ENCODE measurements at places on chromosomes 7 and 10.

- no peak for DNase-seq
These were observed 176.8 kb downstream of the CPEB3 start for GRCh38 chr10:92113911-92114600.

- DNase-seq: no peak
These were observed 148.8 kb downstream of the MBL2 start for GRCh38 chr10:52623761-52624160.

DNA sequence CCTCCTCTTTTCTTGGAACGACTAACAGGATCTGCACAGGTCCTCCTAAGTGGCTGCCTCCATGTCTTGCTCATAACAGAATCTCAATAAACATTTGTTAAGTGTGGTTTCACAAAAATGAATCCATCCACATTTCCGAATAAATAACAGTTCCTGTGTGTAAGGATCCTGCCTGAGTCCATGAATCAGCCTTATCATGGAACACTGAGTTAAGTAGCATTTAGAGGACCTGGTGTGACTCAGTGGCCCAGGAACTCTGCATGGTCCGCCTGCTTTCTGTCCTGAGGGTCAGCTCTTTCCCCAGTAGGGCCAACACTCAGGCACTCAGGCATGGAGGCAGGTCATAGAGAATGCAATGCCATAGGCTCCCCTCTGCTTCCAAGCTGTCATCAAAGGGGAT lies 15.8 kb upstream of the C10orf90 start:
- no peak for DNase-seq

GRCh38 chr7:100693312-100694097 lies 545 bp downstream of the GIGYF1 start:
- no peak for DNase-seq

- no peak for DNase-seq
These were observed 548.9 kb upstream of the AUTS2 start for GRCh38 chr7:69049326-69049725.

- no peak for DNase-seq
These were observed 98.0 kb downstream of the NPSR1 start for GRCh38 chr7:34756025-34756437.

- no peak for DNase-seq
These were observed 5.9 kb downstream of the FBXL13 start for GRCh38 chr7:103068414-103069403.

DNA sequence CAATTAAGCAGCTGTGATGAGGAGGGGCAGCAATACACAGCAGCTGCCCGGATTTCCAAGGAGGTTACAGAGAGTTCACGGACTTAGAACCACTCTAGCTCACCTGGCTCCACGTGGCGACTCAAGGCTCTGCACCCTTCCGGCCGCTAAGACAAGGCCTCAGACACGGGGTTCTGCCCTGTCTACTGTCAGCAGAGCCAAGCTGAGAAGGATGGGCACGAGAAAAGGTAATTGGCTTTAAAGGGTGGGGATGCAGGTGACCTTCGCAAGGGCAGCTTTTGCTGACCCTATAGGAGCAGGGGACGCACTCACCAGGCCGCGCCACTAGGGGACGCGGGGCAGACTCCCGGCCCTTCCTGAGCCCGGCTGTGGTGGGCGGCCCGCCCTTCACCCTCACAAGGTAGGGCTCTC lies 152.4 kb downstream of the KIF20B start:
- no peak for DNase-seq

- no peak for DNase-seq
These were observed 303.7 kb downstream of the EXOC4 start for GRCh38 chr7:133556553-133556952.

GRCh38 chr7:63024446-63024845 lies 974.2 kb upstream of the ZNF722 start:
- DNase-seq: no peak

- no peak for DNase-seq
These were observed 10.8 kb downstream of the ZNF394 start for GRCh38 chr7:99489235-99489634.

DNA sequence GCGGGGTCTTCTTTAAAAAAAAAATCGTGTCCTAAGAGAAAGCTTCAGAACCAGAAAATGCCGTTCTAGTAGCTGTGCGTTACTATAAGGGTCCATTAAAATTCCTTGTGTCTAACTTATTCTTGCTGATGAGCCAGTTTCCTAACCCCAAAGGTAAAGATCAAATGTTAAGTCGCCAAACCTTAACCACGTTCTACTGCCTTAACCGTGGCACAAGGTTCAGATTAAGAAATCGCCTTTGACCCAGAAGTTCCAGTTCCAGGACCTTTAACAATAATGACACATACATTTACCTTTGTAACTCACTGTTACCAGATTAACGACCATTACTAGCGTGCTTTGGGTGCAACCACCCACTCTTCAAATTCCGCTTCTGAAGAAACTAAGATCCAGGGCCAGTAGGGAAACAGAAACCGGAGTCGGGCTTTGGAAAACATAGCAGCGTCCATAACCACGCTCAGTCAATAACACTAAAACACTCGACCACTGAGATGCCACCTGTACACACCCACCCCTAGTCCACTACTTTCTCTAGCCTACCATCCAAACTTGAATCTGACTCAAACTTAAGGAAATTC lies 620 bp downstream of the BET1 start:
- DNase-seq: no peak

GRCh38 chr7:44372560-44373417 lies 47.4 kb upstream of the CAMK2B start:
- no peak for DNase-seq

GRCh38 chr10:63464402-63465292 lies 1.1 kb downstream of the JMJD1C start:
- no peak for DNase-seq

DNA sequence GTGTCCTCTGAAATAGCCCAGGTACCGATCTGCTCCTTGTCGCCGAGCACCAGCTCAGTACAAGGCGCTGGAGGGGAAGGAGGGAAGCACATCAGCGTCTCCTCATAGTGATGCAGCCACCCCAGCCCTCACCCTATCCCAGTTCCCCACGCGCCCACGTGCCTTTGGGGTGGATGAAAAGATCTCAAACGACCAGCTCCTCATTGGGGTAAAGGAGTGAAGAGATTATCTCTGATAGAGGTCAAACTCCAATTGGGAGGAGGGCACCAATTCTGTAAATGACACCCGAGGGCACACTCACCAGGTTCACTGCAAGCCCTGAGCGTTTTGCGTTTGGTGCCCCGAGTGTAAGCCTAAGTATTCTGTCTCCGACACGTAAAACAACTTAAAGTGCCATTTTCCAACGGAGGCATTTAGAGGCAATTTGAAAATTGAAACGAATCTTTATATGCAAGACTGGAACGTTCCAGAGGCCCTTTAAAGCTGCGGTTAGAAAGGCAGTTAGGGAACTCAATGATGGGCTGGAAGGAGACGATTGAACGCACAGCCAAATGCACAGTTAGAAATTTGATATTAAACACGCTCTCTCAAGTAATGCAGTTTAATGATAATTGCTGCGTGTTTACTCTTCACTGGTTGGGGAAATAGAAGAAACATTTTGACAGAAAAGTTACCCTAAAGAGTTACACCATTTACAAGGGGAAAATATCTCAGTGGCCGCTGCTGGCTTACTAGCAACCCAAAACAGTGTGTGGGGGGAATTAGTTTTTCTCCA lies 8.9 kb upstream of the EMX2 start:
- no peak for DNase-seq

- DNase-seq: no peak
These were observed 51.7 kb upstream of the NEBL start for GRCh38 chr10:20948686-20949327.

DNA sequence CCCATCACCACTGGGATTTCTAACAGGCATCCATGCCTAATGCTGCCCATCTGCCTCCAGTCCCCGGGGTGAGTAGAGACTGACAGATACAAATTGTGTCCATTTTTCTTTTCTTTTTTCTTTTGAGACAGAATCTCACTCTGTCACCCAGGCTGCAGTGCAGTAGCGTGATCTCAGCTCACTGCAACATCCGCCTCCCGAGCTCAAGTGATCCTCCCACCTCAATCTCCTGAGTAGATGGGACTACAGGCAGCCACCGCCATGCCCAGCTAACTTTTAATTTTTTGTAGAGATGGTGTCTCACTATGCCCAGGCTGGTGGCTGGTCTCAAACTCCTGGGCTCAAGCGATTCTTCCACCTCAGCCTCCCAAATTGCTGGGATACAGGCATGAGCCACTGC lies 7.6 kb upstream of the CPN1 start:
- no peak for DNase-seq

GRCh38 chr7:156545979-156546378 lies 94.6 kb upstream of the RNF32 start:
- DNase-seq: no peak

DNA sequence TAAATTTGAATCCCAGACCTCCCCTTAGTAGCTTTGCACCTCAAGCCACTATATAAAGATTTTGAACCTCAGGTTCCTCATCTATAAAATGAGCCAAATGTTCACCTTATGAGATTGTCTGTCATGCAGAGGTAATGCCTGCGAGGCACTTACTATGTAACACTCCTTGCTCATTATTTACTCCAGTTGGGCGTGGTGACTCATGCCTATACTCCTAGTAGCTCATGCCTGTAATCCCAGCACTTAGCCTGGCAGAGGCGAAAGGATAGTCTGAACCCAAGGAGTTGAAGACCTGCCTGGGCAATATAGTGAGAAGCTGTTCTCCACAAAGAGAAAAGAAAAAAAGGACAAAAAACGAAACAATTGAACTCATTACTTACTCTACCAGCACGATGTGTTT lies 82.2 kb downstream of the MDFIC start:
- no peak for DNase-seq

- no peak for DNase-seq
These were observed 2.5 kb downstream of the ACSL5 start for GRCh38 chr10:112376396-112376790.

DNA sequence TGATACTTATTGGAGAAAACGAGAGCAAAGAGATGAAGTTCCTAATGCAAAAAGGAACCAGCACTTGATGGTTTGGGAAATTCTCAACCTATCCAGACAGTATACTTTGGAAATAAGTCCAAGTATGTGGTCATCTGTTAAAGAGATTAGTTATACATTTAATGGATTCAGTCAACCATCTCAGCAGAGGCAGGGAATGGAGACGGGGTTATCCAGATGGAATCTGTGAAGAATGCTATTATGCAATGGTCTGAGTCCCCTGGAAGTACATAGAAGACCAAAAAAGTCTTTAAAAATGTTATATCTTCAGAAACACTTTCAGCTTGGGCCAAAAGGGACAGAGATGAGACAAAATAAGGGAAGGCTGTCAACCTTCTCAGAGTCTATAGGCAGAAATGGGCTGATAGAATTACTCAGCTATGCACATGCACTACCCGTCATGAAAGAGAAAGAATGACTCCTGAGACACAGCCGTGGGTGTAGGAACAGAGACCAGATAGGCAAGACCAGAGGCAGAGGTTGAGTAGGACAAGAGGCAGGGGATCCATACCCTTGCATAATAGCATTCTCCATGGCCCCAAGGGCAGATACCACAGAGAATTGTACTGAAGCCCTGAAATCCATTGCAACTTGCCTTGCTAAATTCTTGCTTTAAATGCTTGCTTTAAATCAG lies 738.8 kb upstream of the POT1 start:
- no peak for DNase-seq

GRCh38 chr10:6068422-6068821 lies 6.3 kb upstream of the IL2RA start:
- DNase-seq: no peak

GRCh38 chr10:3538291-3538655 lies 246.7 kb downstream of the KLF6 start:
- no peak for DNase-seq

GRCh38 chr10:118444069-118444468 lies 101.9 kb upstream of the FAM204A start:
- DNase-seq: no peak

- no peak for DNase-seq
These were observed 156.8 kb upstream of the FZD1 start for GRCh38 chr7:91107460-91107859.

GRCh38 chr7:100942045-100942774 lies 7.1 kb upstream of the MUC3A start:
- DNase-seq: no peak

DNA sequence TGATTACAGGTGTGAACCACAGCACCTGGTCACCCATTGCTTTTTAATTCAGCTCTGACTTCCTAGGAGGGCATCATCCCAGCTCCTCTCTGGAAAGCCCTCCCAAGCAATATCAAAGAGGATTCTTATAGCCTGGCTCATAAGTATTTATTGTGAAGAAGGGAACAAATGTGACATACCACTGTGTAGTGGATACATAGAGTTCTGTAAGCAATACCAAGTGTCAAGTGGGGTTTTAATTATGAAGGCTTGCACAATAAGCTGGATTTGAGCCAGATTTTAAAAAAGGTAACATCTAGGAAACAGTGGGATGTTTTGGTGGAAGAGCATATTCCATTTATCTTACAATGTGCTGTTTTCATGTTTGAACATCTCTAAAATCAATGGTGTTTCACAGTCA lies 19.0 kb upstream of the PRTFDC1 start:
- no peak for DNase-seq

GRCh38 chr10:31381766-31382316 lies 62.8 kb downstream of the ZEB1 start:
- DNase-seq: no peak

DNA sequence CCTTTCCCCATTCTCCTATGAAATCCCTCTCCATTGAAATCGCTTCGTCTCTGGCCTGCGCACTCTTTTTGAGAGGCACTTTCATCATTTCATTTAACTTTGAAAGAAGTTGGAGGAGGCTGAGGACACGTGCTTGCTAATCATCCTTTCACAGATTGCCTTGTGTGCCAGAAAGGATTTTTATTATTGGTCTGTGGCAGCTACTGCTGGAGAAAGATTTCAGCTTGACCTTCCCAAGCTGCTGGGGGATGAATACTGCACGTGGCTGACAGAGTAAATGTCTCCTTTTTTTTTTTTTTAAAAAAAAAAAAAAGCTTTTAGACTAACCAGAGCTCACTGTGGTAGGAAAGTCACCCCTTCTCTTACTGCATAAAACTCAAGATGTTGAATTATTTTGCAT lies 44.2 kb upstream of the KCNIP2 start:
- no peak for DNase-seq

- DNase-seq: no peak
These were observed 81.2 kb upstream of the ITGB1 start for GRCh38 chr10:33039181-33039580.

- DNase-seq: no peak
These were observed 32.6 kb upstream of the NME8 start for GRCh38 chr7:37815671-37816371.

DNA sequence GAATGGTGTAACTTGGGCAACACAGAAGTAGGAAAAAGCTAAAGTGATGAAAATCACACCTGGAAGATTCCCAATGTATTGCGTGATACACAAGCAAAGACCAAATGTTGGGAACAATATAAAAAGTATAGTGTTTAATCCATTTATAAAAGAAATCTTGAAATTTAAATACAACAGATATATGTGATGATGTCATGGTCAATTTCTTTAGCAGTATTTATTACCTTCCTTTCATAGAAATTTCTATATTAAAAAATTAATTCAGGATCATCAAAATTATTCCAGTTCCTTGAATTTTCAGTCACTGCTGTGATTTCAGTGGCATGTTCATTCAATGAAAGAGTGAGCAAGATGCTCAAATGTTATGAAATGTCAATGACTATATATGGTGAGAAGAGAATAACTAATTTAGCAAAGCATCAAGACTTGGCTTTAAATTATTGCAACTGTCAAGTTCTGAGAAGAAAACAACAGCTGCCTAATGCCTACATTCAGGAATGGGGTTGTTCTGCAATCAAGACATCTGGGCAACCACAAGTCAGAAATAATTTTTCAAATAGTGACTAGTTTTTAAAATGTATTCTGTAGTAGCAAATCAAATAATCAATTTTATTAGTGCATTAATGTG lies 308.8 kb downstream of the SEMA3D start:
- no peak for DNase-seq

Data from mucosa of gallbladder (tissue), 1 donor.